ENCODE measurements at places on chromosomes 3 and 15.

GRCh38 chr15:93683651-93684050 lies 547.7 kb upstream of the MCTP2 start:
- DNase-seq, result no peak

DNA sequence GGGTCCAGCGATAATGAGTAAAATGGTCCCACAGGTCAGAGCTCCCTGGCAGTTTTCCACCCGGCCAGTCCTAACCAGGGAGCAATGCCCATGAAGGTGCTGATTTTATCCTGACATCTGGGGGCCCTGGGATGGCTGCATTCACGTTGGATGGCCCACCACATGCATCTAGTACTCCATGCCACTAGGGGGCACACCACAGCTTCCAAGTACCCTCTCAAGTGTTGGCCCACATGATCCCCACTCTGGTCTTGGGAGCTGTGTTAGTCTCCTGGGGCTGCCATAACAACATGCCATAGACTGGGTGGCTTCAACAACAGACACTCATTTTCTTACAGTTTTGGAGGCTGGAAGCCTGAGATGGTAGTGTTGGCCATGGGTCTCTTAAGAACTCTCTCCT lies 225.5 kb downstream of the SLCO3A1 start:
- no peak for DNase-seq

DNA sequence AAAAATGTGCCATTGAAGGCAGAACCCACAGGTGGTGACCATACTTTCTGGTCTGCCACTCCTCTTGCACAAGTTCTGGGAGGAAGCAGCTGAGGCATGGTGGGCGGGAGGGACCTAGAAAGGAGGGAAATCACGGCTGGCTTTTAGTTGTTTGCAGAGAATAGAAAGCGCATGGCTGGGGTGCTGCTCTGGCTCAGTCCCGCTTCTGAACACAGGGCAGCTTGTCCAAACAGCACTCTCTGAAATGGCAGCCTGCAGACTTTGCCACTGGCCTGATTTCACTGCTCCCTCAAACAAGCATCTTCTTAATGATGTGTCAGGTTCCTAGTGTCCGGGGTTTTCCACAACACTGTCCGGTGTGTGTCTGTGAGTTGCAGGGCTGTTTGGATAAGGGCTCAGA lies 76.7 kb downstream of the AAGAB start:
- DNase-seq, result no peak

- DNase-seq, result no peak
Observed at GRCh38 chr3:82088749-82089148, 327.3 kb upstream of the GBE1 start.

- DNase-seq, result no peak
Observed at GRCh38 chr3:122948408-122948807, 79.2 kb downstream of the SEMA5B start.

GRCh38 chr3:101518421-101518871 lies 5.4 kb upstream of the SENP7 start:
- no peak for DNase-seq

Data from activated CD8-positive, alpha-beta memory T cell treated with anti-CD3 and anti-CD28 coated beads for 4 hours (primary cell).